ENCODE measurements at places on chromosomes 2 and 18. TPM values are rescaled to one million over a fixed set of nuclear protein-coding genes. Genes with fewer than 3 reads are reported as not detected.

- ATAC-seq: no peak
Measured at GRCh38 chr2:112772322-112772721, 7.9 kb upstream of the CKAP2L start.

GRCh38 chr2:226508683-226509082 lies 290.9 kb downstream of the IRS1 start:
- no peak for ATAC-seq

GRCh38 chr2:56540467-56540866 lies 356.7 kb downstream of the CCDC85A start:
- no peak for ATAC-seq

GRCh38 chr2:101692041-101692440 lies 5.5 kb upstream of the MAP4K4 start:
- ATAC-seq: no peak

HRH4 gene
- total RNA-seq: 0.28 TPM
